ENCODE measurements at places on chromosomes 5 and 9.

DNA sequence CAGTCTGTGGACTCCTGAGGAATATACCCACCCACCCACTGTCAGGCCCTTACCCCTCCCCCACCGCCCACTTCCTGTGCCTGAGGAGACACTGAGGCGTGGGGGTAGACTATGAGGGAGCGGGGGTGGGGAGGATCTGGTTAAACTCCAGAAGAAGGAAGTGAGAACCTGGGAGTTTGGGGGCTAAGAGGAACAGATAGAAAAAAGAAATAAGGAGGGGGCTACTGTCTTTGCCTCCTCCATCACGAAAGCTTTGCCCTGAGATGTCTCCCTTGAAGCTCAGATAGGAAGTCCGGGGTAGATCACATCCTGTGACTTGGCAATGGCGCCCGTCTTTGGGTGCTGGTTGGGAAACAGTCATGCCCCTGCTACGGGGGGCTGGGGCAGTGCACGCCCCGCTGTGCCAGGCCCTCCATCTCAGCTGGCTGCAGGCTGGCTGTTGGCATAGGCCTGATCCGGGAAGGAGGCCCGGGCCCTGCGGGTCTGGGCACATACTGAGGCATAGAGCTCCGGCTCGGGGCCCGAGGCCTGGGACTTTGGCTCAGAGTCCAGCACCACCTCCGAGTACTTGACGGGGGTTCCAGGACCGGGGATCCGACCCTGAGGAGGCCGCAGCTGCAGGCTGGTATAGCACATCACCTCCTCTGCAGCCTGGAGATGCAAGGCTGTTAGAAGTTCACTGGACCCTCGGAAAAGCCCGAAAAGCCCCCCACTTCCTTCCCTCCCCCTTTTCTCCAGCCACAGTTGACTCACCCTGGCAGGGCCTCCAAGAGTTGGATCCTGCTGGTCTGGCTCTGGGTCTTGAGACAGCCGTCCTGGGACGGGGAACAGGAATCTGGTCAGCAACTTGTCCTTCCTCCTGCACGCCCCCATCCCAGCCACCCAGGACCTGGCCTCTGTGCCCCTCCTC is 1.0 kb downstream of the SIT1 start:
- no peak for DNase-seq

DNA sequence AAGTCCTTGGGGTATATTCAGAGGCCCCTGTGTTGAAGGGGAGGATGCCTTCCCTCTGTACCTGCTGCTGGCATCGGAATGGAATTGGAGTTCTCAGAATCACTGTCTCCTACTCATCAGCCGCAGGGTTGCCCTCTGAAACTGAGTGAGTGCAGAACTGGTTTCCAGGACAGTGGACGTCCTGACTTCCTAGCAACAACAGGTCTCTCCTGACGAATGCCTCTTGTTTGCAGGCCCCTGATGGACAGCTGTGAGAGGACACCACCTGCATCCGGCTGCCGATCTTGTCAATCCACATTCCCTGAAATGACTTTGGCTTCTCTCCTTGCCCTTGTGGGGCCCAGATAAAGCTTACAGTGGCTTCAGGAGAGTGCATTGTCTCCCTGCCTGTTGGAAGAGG is 274.5 kb downstream of the NSG2 start:
- no peak for DNase-seq

DNA sequence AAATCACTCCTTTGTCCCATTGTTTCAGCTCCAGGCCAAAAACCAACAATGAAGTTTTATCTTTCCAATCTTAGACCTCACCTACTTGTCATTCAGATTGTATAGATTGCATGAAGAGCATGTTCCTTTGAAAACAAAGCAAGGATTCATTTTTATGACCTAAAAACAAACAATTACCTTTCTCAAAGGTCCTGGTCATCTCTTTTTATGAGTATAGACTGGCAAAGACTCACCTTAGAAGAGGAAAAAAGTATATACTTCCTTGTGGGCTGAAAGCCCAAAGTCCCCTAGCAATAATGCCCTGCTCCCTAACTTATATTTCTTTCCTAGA is 28.4 kb upstream of the TLE1 start:
- no peak for DNase-seq

- DNase-seq = no peak
Observed at GRCh38 chr5:95424526-95424925, 33.4 kb downstream of the FAM81B start.

- no peak for DNase-seq
Observed at GRCh38 chr9:131419026-131419614, 25.2 kb downstream of the PRRC2B start.

- no peak for DNase-seq
Observed at GRCh38 chr5:11687498-11687897, 216.7 kb downstream of the CTNND2 start.

DNA sequence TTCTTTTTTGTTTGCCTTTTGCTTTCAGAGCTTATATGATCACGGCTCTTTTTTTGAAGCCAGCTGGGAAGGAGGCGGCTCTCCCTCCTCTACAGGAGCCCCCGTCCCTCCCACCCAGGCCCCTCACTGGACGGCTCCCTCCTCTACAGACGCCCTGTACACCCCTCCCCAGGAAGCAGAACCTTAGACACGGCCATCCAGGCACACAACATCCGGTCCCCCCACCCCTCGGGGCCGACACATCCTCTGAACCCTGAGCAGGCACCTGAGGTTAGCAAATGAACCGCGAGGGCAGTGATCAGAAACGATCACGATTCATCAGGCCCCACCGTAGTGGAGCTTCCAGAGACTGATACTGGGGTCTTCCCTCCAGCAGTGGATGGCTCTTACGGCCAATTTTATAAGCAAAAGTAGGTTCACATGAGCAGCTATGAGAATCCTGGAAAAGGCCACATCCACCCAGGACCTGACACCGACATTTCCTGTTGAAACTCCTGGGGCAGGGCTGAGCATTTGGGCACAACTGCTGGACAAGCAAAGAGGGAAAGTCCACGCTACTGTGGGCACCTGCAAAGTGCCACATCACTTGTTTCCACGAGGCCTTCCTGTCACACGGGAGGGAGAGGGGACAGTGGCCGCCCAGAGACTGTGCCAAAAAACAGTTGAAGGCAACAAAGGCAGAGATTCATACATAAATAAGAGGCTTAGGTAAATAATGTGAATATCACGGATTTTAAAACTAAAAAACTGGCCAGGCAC is 78.9 kb downstream of the SEMA4D start:
- DNase-seq = no peak

- DNase-seq = no peak
Observed at GRCh38 chr5:39475159-39475571, 50.4 kb upstream of the DAB2 start.

DNA sequence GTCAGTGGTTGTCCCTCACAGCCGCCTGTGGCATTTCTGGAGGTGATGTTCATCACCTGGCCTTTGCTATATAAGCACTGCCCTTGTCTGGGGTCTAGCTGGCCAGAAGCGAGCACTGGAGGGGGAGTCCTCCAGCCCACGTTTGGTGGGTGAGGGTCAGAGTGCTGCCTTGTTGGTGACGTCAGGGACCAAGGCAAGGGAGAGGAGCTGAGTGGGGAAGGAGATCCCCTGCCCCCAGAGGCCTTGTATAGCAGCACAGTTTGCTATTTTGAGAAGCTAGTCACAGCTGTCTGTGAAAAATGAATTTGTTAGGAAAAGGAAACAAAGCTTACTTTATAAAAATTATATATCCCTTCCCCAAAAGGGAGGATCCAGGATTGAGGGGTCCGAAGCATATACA is 49.8 kb downstream of the SYK start:
- DNase-seq = no peak
